NCI-H69 (cell line): ENCODE measurements at places on chromosomes 1 and 21.

DNA sequence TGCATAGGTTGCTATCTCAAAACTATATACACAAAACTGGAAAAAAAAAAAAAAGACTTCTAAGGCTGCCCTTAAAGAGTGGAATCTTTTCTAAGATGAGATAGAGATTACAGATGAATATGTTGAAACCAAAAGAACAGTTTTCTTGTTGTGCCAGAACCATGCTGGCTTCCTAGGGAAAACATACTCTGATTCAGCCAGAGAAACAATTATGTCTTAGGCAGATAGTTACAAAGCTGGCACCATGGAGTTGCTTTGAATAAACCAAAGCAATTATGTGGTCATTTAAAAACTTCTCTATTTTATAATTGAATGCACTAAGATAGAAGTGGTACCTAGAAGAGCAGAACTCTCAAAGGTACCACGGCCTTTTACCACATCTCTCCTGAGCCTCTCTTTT is 341.3 kb downstream of the PDE4B start:
- DNase-seq: no peak

- no peak for DNase-seq
These were observed 90.5 kb downstream of the CD247 start for GRCh38 chr1:167427848-167428247.

GRCh38 chr21:41845310-41846032 is 33.7 kb downstream of the PRDM15 start:
- no peak for DNase-seq

GRCh38 chr21:37208056-37208721 is 58.9 kb downstream of the VPS26C start:
- no peak for DNase-seq

DNA sequence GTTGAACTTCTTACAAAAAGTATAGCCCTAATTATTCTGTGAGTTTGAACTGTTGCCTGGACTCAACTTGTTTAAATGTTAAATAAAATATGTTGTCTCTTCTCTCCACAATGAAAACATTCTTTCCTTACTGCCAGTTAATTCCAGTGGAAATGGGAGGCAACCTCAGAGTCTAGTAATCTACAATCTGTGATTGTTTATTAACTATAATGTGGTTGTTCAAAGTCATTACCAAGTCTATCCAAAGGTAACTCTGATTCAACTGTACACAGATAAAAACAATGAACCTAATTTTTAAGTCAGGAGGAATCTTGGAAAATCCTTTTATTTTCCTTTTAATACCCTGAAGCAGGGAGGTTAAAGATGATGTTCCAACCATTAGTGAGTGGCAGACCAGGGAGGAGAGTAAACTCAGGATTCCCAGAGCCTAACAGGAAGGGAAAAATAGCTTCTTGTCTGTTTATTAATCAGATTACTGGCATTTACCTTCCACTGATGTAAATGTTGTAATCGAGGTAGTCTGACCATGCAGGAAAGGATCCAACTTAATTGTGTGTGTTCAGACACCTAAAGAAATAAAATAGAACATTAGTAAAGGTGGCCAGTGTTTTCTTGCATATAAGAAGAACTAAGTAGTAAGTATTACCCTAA is 57.1 kb upstream of the TBX15 start:
- no peak for DNase-seq

DNA sequence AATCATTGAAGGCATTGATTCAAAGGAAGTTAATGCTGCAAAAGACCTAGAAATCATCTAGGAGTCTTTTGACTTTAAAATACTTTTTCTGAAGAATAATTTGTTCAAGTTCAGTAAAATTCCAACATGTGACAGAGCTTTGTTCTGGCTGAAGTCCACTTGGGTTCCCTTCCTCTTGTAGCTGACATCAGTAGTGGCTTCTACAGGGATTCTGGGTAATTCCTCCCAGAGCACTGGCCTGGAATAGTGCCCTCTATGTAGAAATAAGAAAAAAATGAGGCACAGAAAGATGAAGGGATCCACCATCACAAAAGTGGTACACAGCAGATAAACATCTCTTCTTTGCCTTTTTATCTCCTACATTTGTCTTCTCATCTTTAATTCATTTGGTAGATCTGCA is 548.1 kb downstream of the LTN1 start:
- DNase-seq: no peak

DNA sequence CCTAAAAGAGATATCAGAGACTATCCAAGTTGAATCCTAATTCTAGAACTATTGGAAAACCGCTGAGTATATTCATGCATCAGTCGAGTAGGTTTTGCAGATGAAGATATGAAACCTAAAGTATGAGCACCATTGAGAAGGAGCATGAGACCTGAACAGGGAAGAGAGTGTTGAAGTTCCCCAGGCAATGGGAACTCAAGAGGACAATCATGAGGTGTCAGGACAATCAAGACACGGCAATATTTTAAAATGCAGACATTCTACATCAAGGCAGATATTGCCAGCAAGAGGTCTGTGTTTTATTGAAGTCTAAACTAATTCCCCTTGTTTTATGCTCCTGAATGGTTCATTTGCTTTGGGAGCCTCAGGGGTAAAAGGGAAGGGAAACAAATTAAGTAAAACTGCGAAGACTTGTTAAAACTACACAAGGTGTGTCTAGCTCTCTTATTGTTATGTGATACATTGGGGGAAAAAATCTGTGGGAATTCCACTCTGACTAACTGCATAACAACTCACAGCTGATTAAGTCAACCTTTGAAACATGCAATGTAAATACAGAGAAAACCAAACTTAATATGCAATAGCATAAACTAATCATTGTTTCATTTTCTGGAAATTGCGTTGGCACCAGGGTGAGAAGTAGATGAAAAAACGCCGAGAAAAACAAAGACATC is 347.9 kb upstream of the ADGRL2 start:
- no peak for DNase-seq

DNA sequence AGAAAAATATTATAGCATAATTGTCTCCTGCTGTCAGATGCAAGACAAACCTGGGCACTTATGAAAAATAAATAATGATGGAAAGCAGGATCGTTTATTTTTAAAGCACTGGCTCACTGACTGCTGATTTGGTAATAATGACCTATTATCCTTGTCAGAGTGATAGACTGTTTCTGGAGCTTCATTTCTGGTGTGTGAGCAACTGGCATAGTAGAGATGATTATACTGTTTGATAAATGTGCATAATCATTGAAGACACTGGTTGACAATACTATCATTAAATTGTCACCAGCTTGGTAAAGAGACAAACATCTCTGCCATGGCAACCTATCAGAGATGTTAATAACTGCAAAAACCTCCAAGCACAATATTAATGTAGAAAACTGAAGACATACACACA is 179.9 kb upstream of the ZNF644 start:
- DNase-seq: peak; percentile 42

DNA sequence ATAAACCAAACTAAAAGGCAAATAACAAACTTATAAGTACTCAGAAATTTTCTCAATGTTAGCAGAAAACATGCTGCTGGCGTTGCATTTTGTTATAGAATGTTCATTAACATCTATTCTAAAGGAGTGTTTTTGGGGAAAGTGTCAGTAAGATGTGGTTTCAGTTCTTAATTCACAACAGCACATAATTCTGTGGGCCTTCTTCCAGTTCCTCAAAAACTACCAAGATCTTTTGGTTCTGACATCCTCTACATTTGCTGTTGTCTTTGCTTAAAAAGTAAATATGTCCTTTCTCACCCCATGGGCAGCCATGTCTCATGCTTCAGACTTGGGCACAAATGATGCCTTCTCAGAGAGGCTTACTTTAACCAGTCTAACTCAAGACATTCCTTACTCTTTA is 152.5 kb downstream of the CDC7 start:
- DNase-seq: no peak

GRCh38 chr1:1206376-1206965 is at the start of gene TNFRSF18:
TNFRSF18 (minus strand) TSS chr1:1206592; CDS start chr1:1206571, 21 bp downstream.
- peak; percentile 62 for DNase-seq

DNA sequence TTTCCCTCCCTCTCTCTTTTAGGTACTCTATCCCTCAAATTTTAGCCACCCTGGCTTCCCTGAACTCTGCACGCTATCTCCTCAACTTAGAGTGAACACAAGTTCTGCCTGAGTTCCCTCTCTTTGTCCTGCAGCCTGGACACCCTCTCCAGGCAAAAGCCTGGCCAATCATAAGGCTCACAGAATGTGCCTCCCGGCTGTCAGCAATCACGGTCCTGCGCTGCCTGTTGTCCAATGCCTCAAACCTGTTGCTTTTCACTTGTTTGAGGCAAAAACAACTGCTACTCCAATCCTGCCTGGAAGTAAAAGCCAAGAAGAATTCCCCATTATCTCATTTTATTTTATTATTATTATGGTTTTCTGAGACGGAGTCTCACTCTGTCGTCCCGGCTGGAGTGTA is 66.1 kb downstream of the LGR6 start:
- no peak for DNase-seq

DNA sequence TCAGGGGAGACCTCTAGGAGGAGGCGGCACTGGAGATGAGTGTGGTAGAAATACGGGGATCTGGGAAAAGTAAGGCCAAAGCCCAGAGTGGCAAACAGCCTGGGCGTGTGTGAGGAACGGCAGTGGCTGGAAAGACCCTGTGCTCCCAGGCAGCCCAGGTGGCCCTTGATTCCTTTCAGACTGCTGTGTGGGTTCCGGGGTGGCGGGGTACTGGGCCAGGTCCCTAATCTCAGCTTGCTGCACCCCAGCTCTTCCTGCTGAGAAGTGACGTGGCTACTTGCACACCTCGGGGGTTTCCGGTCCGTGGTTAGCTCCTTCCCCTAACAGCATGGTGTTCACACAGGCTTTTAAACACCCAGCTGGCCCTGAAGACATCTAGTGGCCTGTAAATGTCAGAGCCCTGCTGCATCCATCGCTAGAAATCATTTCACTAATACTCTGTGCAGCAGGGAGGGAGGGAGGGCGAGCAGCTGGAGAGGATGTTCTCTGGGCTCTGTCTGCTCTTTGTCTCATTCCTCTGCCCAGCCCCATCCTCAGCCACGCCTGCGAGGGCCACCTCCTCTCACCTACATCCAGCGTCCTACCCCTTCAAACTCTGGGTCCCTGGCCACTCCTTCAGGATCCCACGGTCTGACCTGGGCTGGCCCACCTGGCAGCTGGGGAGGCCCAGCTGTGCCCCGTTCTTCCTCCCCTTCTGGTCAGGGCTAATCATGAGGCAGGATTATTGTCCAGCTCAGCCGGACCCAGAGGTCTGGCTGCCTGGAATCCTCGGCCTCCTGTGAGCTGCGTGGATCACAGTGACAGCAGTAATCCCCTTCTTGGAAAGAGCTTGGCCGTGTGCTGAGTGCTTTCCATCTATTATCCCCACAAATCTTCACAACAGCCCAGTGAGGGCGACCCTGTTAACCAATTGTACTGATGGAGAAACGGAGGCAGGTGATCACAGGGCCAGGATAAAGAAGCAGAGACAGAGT is 7.2 kb downstream of the ZDHHC18 start:
- no peak for DNase-seq

- DNase-seq: no peak
These were observed 43.0 kb downstream of the GNB1 start for GRCh38 chr1:1847890-1848289.

DNA sequence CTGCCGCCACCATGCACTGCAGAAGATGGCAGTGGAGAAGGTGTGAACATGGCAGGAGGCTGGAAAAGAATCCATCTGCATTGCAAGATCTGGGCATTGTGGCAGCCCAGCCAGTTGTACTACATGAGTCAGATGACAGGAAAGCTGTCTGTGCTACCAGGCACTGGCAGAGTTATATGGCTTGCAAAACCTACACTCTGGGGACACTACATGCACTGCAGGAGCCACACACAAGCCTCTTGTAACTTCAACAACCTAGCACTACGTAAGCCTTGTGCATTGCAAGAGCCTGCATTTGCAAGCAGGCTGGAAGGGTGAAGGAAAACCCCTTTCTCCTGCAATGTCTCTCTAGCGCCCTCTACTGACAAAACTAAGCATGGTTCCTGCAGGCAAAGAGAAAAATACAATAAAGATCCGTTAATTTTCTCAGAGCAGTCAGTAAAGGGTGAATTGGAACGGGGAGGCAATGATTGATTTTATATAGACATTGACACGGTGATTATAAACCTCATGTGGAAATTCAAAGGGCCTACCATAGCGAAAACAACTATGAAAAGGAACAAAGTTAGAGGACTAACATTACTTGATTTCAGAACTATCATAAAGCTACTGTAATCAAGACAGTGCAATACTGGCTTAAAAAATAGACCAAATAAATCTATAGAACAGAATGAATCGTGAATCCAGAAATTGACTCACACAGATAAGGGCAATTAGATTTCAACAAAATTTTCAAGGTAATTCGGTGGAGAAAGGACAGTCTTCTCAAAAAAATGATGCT is 26.2 kb upstream of the DYNLT5 start:
- peak; percentile 74 for DNase-seq

- DNase-seq: peak; percentile 46
These were observed 26.5 kb downstream of the GPR137B start for GRCh38 chr1:236168716-236169429.

- peak; percentile 31 for DNase-seq
These were observed 134.6 kb upstream of the ARHGEF16 start for GRCh38 chr1:3319874-3320245.

- DNase-seq: peak; percentile 23
These were observed 146.3 kb upstream of the DNAH14 start for GRCh38 chr1:224783006-224783651.

DNA sequence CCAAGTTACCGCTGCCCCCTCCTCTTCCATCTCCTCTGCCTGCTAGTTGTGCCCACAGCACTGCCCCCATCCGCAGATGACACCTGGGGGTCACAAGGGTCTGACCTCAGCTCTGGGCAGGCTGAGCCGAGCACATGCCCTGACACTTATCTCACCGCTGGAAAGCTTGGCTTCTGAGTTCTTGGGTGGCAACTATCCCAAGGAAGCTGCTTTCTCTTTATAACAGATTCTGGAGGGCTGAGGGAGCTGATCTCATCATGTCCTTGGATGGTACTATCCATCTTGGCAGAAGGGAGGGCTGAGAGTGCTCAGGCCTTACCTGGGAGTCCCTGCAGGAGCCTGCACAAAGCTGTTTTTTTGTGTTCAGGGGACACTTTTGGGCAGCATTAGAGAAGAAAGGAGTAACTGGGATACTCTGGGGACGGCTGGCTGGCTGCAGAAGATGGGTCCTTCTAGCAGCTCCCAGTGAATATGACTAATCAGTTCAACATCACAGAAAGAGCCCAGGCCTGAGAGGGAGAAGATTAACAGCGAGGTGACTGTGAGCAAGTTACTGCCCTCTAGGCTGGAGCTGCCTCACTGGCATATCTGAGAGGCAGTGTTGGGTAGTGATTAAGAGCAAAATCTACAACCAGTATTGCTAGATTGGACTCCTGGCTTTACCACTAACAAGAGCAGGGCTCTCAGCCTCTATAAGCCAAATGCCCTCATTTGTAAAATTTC is 71.6 kb downstream of the PLXNA2 start:
- DNase-seq: peak; percentile 25

DNA sequence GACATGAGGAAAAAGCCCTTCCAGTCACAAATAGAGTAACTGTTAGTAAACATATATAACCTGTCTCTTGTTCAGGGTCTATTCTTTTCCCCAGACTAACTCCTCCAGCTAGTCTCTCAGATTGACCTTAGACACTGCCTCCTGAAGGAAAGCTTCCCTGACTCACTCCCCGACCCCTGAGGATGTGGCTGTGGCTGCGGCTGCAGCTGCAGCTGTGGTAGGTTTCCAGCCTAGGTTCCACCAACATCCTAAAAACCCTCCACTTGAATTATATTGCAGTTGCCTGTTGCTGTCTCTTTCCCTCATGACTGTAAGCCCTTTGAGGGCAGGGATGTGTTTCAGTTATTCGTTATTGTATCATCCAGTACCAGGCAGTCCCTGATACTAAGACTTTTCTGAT is 132.9 kb upstream of the C1orf21 start:
- no peak for DNase-seq

- DNase-seq: no peak
These were observed 27.4 kb upstream of the ASPM start for GRCh38 chr1:197173571-197174507.
